Fibroblast of skin of right quadriceps (primary cell): ENCODE measurements at places on chromosomes 3 and 15.

DNA sequence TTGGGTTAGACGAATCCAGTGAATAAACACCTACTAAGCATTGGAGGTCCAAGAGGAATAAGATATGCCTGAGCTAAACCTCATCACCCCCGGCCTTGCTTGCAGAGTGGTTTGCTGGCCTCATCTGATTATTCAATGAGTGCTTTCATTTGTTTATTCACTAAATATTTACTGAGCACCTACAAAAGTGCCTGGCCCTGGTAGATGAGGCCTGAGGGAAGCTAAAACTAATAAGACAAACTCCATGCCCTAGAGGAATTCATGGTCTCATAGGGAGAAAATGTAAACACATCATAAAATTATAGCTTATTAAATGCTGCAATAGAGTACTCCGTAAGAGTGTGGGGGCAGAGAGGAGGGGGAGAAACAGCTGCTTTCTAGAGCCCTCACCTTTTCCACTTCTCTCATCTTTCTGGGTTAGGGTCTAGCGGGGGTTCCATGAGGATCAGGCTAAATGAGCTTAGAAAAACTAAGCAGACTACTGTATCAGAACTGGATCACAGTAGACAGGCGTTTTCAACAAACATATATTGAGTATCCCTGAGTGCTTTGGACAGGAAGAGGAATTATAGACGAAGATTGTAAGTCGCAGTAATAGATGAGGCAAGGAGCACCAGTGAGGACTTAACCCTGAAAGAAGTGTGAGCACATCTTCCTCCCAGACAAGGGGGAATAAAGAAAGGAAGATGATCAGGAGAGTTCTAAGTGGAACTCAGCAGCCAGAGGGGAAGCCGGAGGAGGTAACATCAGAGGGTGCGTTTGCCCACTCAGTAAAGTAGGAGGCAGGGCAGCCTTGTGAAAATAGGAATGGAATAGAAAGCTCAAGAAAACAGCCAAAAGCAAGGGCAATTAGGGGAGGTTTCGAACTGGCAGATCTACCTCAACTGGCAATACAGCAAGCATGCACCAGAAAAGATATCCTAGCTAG is 31.5 kb upstream of the LAMP3 start:
- no peak for DNase-seq

DNA sequence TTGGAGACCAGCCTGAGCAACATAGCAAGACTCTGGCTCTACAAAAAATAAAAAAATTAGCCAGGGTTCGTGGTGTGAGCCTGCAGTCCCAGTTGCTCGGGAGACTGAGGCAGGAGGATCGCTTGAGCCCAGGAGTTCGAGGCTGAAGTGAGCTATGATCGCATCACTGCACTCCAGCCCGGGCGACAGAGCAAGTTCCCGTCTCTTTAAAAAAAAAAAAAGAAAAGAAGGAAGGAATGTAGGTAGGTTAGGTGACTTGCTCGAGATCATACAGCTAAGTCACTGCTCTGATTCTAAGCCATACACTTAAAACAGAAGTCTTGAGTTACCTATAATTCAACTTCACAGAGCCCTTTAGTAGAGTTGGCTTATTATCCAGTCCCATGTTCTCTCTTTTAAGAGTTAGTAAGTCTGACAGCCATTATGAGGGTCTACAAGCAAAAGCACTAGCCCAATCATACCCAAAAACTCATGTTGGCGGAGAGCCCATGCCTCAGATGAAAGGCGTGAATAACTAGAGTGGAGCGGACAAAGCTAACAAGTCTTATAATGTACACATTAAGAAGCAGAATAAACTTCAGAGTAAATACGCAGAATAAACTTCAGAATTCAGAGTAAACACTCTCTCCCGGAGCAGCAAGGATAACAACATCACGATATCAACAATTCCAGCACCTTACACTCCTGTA is 768 bp downstream of the AAGAB start:
- DNase-seq, result peak; percentile 22

DNA sequence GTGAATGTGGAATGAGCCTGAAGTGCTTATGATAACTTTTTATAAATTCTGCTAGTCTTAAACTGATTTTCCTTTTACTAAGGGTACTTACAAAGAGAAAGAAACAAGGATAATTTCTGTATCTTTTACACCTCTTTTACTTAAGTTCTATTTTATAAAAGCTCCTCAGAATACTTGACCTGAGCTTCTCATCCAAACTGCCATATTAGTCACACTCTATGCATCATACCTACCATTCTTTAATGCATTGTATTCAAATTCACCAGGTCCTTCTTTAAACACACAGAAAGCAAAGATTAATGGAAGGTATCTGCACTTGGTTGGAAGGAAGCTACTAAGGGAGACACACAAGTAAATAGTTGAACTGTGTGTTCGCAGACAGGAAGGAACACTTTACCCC is 1.6 kb upstream of the TOPAZ1 start:
- DNase-seq, result no peak

DNA sequence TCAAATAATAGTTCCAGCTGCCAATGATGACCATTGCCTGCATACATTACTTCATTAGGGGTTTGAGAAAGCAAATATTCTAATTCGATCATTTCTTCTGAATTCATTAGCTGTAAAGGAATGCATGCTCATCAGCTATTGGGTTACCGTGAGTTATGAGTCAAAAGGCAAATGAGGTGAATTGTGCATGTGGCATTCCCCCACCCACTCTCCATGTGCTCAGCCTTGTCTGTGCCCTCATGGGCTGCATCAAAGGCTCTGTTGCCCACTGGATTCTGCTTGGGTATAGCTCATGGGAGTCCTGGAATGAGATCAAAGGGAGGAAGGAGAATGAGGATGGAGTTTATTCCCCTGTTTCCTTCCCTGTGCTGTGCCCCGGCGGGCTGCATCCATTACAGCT is 99.3 kb upstream of the CHRNA7 start:
- DNase-seq, result peak; percentile 28

DNA sequence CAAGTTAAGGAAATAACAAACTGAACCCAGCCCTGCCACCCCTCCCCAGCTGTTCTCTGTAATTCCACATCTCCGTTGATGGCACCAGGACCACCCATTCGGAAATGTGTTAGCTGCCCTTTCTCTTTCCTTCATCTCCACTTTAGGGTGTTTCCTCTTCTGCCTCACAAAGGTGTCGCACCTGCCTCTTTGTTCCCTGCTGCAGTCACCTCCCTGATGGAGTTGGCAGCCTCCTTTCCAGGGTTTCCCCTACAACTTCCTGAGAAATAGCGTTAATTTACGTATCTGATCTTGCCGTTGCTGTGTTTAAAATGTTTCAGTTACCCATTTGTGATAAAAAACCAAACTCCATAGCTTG is 57.3 kb downstream of the GPR171 start:
- no peak for DNase-seq

DNA sequence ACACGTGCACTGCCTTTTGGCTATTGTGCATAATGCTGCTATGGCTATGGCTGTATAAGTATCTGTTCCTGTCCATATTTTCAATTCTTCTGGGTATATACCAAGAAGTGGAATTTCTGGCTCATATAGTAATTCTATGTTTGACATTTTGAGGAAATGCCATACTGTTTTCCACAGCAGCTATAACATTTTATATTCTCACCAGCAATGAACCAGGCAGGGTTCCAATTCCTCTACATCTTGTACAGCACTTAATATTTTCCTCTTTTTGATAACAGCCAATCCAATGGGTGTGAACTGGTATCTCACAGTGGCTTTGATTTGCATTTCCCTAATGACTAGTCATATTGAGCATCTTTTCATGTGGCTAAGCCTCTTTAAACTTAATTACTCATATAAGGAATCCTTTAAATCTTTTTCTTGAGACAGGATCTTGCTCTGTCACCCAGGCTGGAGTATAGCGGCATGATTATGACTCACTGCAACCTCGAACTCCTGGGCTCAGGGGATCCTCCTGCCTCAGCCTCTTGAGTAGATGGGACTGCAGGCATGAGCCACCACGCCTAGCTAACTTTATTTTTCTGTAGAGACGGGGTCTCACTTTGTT is 38.1 kb upstream of the IGDCC4 start:
- DNase-seq, result peak; percentile 42

- DNase-seq, result no peak
Measured at GRCh38 chr15:100198442-100198841, 143.3 kb downstream of the ADAMTS17 start.

DNA sequence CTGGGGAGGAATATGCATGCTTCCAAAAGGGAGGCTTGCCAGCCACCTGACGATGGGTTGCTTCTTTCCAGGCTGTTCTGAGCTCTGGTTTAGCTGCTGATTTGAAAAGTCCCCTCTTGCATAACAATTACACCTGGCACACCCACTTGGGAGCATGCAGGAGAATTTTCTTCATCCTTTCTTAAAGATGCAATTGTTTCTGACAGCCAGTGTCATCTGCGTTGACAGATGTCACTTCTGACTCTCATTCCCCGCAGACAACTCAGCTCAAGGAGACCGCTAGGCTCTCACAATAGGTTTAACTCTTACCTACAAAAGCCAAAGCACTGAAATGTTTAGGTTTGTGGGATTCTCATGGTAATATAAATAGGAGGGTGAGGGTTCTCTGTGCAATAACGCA is 185.6 kb upstream of the SYNPR start:
- no peak for DNase-seq

DNA sequence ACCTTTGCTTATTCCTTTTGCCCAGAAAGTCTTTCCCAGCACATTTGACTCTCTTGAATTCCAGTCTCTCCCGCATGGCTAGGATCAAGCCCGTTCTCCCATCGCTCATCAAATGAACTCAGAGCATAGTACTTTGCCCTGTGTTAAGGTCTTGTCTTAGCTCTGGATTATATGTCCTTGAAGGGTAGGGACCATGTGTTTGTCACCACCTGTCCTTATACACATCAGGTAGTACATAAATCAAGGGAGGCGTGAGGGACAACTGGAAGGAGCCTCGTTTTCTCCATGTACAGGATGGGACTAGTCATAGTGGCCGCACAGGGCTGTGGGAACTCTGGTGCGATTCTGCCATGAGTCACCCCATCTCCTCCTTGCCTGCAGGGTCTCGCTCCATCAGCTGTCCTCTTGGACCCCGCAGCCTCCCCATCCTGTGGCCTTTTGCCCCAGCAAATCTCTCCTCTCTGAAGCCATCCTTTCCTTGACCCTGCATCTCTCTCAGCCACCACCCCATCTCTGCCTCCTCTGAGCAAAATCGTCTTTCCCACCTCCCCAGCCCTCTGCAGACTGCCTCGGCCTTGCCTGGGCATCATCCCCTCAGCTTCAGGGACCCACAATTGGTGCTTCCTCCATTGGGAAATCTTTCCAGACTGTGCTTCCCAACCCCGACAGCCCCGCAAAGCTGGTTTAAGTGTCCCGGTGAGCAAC is 33.4 kb upstream of the RAB6B start:
- DNase-seq, result no peak

DNA sequence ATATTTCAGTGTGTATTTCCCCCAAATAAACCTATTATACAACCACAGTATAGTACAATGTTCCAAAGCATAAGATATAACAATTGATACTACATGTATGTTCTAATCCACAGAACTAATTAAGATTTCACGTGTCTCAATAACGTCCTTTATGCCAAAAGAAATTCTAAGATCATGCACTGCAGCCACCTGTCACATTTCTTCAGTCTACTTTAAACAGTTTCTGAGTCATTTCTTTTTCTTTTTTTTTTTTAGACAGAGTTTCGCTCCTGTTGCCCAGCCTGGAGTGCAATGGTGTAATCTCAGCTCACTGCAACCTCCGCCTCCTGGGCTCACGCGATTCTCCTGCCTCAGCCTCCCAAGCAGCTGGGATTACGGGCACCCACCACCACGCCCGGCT is 190.2 kb downstream of the STAG1 start:
- DNase-seq, result no peak

DNA sequence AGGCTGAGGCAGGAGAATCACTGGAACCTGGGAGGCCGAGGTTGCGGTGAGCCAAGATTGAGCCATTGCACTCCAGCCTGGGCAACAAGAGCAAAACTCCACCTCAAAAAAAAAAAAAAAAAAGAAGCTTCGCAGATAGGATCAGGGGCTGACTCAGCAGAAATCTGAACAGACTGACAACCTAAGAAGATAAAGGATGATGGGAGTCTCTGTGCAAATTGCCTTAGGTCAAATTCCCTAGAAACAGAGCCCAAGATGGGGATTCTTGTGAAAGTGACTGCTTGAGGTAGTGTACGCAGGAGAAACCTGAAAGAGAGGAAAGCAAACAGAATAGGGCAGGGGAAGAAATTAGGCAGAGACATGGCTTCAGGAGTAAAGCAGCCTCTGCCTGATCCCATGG is 160.8 kb upstream of the LRIG1 start:
- DNase-seq, result no peak

GRCh38 chr15:51313074-51313393 is 25.4 kb downstream of the CYP19A1 start:
- peak; percentile 32 for DNase-seq

- peak; percentile 32 for DNase-seq
Measured at GRCh38 chr15:80730387-80730786, 35.3 kb downstream of the ABHD17C start.

DNA sequence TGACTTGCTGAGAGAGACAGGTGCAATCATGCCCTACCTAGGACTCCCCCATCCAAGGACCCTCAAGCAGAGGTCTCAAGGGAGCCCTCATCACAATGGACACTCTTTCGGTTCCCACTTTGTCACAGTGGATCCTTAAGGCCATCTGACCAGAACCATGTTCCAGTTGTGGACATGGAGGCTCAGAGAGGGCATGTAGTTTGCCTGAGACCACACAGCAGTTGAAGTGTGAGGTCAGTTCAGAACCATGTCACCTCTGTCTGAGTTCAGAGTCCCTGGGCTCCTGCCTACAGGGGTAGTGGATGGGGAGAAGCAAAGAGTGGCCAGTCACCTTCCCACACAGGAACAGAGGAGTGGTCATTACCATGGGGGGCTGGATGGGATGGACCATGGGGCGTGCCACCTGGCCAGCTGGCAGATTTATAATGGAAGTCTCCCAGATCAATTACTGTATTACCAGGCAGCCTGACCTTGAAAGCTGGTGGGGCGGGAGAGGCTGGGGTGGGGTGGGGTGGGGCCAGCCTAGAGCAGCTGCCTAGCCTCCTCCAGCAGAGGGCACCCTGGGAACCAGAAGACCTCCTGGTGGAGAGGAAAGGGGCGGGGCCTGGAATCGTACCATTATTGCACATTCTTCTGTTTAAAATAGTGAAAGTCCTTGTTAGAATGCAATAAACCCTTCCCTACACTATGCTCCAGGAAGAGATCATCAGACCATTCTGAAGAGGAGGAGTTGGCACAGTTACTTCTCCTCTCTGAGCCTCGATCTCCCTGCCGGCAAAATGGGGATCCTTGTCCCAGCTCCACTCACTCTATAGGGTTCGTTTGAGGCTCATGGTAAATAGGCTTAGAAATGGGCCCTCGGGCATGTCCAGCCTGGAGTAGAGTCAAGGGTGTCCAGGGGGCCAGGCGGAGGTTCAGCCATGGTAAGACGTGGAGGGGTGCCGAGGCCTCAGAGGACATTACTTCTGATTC is 26.9 kb upstream of the LINGO1 start:
- DNase-seq, result peak; percentile 48

DNA sequence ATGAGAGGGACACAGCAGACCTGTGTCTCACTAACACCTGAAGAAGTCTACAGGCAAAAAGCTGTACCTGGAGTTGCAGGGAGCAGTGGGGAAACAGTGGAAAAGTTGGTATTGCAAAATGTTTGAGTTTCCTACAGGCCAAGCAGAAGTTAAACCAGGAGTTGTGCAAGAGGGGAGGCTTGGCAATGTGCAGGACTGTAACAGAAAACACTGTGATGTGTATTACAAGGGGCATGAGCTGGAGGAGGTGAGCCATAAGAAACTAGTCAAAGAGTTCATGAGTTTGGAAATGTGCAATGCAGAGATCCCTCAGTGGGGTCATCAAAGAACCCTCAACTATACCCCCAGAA is 47.1 kb upstream of the SERPINI2 start:
- no peak for DNase-seq

GRCh38 chr15:40276927-40277326 is 5.9 kb downstream of the ANKRD63 start:
- no peak for DNase-seq

GRCh38 chr15:93327364-93327763 is 238.4 kb upstream of the RGMA start:
- no peak for DNase-seq
